ENCODE measurements at places on chromosomes 6 and 20.

DNA sequence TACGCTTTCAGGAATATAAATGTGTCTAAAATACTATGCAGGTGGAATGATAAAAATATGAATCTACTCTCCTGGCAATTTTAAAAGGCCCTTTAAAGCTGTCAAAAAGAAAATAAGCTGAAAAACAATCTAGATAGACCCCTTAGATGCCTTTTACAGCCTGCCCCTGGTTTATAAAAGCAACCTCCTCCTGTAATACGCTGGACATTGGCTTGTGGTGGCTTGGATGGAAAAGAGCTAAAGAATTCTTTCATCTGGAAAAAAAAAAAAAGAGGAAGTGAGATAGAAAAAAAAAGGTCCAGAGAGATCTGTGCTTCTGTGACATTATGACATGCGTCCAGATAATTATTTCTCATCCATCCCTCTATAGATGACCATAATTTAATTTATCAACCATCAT, 115.9 kb upstream of the NRSN1 start:
- DNase-seq, result no peak

- DNase-seq, result no peak
Measured at GRCh38 chr6:29696147-29697125, 15.5 kb upstream of the ZFP57 start.

GRCh38 chr6:35359346-35359743, 17.0 kb downstream of the PPARD start:
- DNase-seq, result no peak

DNA sequence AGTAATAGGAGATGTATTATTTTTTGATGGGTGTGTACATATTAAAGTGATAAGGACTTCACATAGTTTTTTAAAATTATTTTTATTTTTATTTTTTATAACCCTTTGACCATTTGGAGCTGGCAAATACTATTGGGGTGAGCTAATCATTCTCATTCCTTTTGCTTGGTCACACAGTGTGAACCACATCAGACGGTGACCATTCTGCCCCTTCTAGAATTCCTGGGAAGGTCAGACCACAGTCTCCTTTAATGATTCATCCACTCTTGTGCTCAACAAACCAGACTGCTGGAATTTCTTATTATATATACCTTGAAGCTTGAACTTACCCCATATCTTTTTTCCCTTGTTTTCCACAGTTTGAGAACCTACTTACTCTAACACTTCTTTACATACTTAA, 23.9 kb upstream of the PRL start:
- DNase-seq, result no peak

DNA sequence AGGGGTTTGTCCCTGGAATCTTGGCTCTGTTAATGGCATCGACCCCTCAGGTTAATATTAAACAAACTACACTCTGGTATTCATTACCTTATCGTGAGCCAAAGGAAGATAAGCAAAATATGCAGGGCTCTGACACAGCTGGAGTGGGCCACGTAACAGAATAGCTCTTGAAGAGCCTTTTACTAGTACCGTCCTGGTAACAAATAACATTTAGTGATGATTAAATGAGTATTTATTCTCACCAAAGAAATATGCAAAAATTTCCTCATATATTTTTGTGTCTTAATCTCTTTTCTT, 20.1 kb upstream of the UTRN start:
- DNase-seq, result no peak

DNA sequence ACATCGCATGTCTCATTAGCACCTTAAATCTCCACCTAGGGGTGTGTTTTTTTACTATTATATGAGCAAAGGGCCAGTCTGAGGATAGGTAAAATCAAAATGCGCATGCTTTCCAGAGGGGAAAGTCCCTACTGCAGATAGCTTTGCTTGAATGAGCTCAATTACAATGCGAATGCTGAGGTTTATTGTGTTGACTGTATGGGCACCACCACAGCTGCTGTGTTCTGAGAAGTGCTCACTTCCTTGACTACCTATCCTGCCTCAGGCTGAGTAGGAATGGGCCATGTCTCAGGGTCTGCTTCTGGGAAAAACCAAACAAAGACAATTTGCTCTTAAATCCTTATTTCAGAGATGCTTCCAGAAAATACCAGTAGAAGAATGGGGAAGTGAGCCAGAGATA, 36.6 kb downstream of the MOCS1 start:
- no peak for DNase-seq

- no peak for DNase-seq
Measured at GRCh38 chr6:610882-611281, 46.0 kb downstream of the HUS1B start.

DNA sequence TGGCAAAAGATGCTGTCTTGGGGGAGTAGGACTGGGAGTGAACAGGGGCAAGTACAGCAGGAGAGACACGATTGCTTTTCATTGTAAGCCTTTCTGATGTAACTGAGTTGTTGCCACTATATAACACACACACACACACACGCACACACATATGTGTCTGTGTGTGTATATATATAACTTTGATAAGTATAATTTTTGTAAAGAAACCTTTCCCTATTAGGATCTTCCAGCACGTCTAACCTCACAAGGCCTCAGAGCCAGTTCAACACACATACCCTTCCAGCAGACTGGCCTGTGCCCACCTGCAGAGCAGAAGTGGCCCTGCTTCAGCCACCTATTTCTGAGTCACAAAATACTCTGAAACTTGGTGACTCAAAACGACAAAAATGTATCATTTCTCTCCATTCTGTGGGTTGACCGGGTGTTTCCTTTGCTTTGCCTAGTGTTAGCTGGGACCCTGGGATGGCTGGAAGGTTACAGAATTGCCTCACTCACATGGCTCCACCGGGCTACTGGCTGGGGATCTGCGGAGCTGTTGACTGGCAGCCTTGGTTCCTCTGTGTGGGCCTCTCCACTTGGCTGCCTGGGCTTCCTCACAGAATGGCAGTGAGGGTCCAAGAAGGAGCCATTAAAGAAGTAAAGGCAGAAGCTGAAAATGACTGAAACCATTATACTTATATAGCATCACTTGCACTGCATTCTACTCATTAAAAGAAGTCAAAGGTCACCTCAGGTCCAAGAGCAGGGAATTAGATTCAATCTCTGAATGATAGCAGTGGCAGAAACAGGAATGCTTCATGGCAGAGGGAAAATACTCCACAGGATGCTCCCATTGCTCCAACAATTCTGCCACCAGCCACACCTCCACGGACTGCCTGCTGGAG, 126.4 kb downstream of the BANF2 start:
- no peak for DNase-seq

DNA sequence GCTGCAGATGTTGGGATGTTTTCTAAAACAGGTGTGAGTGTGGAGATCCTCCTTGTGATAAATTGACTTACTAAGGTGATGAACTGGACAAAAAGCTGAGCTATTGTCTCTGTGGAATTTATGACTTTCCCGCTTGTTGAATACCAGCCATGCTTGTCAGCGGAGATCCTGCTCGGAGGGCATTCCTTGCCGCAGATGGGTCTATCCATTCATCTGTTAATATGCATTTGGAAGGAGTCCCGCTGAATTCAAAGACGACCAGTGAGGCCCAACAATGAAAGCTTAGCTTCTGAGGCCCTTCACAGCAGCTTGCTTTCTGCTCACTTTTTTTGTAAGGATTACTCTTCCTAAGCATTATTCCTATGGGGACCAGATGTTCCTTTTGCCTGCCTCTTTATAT, 124.9 kb downstream of the TIAM2 start:
- DNase-seq, result no peak

DNA sequence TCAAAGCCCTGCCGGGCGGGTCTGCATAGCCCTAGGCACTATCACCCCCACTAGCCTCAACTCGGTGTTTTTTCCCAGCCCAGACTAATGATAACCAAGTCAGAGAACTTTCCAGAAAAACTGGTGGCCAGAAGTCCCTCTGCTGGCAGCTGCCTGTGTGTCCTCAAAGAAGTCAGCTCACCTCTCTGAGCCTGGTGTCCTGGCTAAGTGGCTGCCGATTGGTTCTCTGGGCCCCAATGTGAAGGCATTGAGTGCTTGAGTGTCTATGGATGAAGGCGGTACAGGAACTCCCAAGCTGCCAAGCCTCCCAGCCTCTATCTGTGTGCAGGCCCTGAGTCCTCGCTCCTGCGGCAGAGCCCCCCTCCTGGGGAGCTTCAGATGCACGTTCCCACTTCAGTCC, 355.6 kb downstream of the TAF4 start:
- no peak for DNase-seq

DNA sequence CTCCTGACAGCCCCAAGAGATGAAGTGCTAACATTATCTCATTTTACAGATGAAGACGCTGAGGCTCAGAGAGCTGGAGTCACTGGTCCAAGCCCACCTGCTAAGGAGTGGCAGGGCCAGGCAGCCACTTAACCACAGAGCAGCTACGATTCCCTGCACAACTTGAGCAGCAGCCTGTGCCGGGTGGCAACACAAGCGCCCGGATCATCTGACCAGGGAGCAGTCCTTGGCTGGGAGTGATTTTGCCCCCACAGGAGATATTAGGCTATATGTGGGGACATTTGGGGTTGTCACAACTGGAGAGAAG, 93.2 kb upstream of the PTPN1 start:
- no peak for DNase-seq

- no peak for DNase-seq
Measured at GRCh38 chr6:103707596-103708325, 1152.0 kb downstream of the HACE1 start.

DNA sequence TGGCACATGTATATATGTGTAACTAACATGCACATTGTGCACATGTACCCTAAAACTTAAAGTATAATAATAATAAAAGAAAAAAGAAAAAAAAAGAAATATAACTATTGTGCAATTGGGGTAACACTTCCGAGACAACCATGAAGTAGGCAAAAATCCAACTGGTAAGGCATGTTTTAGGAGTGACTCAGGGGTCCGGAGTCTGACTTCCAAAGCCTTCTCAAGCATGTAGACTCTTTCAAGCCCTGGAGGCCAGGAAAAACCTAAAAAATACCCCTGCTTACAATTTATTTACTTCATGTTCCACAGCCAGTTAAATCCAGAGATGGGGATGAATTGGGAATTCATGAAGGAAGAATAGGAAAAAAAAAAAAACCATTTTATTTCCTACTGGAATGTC, 161.3 kb upstream of the PHACTR1 start:
- no peak for DNase-seq

DNA sequence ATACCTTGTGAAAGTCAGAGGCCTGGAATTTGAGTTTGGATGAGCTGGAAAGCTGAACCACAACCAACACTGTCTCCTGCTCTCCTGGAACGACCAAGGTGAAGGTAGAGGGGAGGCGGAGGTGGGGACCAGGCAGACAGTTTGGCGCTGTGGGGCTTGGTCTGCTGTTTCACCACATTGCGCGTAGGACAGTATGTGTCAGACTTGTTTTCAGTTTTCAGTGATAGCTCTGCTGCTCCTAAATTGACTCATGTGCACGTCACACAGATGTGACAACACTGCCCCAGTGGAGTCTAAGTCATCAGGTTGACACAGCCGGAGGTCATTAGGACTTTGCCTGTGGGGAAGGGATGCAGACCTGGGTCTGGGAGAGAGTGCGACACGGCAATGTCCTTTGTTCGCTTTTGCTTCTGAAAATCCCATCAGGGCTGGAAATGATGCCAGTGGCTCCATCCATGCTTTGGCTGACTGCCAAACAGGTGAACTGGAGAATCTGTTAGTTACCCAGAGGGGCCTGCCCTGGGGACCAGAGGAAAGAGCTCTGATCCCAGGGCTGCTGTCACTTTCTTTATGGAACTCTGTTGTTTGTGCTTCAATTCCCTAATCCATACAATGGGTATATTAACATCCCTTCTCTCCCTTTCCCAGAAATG, 255.5 kb downstream of the CDC5L start:
- DNase-seq, result no peak

- DNase-seq, result no peak
Measured at GRCh38 chr6:137911675-137912191, 44.7 kb downstream of the TNFAIP3 start.

DNA sequence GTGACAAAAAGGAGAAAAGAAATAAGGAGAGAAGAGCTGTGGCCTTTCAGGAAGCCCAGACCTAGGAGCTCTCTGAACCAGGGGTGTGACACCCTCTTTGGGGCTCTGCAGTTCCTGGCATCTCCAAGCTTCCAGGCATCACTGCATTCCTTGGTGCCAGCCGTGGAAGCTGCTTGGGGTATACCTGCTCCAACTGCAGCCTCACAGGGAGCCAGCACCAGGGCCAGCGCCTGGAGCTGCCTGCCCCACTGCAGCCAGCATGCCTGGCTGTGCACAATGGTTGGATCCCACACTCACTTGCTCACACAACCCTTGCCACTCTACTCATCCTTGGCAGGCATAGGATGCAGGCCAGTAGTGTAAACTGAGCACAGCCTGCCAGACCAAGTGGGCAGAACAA, 242.1 kb upstream of the GJE1 start:
- DNase-seq, result no peak

DNA sequence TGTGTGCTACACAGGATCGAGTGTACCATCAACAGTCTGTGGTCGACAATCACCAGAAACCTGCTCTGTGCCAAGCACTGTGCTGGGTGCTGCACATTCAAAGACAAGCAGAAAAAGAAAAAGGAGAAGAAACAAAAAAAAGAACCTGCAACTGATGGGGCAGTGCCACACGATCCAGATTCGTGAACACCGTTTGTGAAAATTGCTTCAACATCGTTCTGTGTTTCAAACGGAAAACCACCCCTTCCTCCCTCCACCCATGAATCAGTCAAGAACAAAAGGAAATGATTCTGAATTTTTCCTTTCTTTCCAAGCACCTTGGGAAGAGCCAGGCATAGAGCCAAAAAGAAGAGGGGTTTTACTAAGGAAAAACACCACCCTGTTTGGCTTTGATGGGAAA, 129.2 kb upstream of the ARID1B start:
- DNase-seq, result no peak

- DNase-seq, result peak; percentile 14
Measured at GRCh38 chr6:88048578-88048977, 937 bp downstream of the SPACA1 start.

DNA sequence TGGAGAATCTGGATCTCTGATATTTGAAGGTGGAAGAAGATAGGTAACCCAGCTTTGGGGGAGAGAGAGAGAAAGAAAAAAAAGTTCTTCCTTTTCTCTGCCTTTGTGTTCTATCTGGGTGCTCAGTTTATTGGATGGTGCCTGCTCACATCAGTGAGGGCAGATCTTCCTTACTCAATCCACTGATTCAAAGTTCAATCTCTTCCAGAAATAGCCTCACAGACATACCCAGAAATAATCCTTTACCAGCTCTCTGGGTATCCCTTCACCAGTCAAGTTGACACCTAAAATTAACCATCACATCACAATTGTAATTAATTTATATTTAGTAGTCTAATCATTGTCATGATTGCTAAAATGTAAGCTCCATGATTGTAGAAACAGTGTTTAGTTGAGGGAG, 189.1 kb downstream of the EPM2A start:
- no peak for DNase-seq

- DNase-seq, result no peak
Measured at GRCh38 chr6:134034961-134035822, 17.2 kb downstream of the SLC2A12 start.

- DNase-seq, result no peak
Measured at GRCh38 chr6:122408702-122409458, 9.4 kb downstream of the HSF2 start.

- no peak for DNase-seq
Measured at GRCh38 chr6:44667668-44668390, 280.3 kb downstream of the CDC5L start.

- DNase-seq, result no peak
Measured at GRCh38 chr6:12717356-12717755, 789 bp downstream of the PHACTR1 start.

GRCh38 chr6:14585689-14586088, 468.1 kb downstream of the CD83 start:
- DNase-seq, result no peak

GRCh38 chr6:157779705-157780604, 43.1 kb upstream of the SNX9 start:
- DNase-seq, result no peak
